ENCODE measurements at places on chromosomes 2 and 18.

- peak; percentile 79 for DNase-seq
These were observed 27.4 kb upstream of the CATIP start for GRCh38 chr2:218329027-218329825.

- no peak for DNase-seq
These were observed 119.9 kb downstream of the DPP4 start for GRCh38 chr2:161954103-161954502.

GRCh38 chr2:120319686-120320317 is 26.1 kb upstream of the INHBB start:
- DNase-seq, result no peak

DNA sequence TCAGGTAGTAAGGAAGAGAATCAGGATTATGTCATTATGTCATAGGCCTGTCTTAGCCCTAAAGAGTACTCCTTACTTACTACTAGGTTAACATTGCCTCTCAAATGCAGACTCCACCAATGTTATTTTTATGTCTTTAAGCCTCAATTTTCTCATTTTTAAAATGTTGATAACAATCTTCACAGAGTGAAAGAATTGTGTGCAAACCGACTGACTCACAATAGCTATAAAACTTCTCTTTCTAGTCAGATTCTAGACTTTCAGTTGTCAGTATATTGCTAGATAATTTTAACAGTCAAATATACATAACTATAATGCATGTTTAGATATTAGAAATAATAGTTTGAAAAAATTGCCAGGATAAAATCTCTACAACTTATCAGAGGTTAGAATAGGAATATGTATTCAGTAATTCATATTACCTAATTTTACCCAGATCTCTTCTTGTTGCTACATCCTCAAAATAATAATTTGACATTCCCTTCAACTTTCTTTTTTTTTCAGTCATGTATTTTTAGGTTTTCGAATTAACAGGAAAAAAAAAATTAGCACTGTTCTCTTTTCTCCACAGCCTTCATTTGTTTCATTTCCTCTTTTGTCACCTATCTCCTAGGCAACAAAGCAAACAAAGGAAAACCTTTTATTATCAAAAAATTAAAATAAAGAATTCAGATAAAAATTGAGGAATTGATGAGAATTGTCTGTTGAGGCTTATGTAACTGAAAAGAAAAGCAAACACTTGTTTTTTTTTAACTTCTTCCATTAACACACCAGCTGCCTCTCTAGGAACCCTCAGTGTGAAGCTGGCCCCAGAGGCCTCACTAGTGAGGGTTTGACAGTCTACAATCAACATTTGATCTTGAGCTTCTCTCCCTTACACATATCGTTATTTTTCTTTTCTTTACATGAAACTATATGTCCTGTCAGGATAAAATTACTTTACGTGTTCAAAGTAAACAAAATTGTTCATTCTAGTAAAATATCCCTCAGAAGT is 279.0 kb downstream of the CALCRL start:
- DNase-seq, result no peak

DNA sequence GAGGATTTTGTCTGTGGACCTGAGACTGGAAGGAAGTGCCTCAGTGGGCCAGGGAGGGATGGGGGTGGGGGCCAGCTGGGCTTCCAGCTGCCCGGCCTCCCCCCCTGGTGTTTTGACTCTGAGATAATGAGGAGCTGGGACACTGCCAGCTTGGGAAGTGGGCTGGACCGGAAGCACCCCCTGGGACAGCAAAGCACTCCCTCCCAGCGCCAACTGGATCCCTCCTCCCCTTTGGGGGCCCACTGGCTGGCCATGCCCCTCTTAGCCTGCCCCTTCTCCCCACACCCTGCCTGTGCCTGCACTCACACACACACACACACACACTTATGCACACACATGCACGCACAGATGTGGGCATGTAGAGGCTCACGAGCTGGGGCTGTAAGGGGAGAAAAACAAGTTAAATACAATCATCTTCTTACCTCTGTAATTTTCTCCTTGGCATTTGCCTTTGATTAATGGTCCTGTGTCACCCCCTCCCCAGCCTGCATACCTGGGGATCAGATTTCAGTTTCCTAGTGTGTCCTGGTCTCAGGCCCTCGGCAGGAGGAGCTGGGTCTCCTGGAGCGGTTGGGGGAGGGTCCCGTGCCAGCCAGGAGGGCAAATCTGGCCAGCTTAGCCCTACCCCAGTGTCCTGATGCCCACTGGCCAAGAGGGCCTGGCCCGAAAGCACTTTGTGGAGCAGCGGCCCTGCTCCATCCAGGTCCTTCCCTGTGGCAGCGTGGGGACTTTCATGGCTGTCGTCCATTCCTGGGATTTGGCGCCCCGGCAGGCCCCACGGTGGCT is 3.6 kb downstream of the ITM2C start:
- no peak for DNase-seq

DNA sequence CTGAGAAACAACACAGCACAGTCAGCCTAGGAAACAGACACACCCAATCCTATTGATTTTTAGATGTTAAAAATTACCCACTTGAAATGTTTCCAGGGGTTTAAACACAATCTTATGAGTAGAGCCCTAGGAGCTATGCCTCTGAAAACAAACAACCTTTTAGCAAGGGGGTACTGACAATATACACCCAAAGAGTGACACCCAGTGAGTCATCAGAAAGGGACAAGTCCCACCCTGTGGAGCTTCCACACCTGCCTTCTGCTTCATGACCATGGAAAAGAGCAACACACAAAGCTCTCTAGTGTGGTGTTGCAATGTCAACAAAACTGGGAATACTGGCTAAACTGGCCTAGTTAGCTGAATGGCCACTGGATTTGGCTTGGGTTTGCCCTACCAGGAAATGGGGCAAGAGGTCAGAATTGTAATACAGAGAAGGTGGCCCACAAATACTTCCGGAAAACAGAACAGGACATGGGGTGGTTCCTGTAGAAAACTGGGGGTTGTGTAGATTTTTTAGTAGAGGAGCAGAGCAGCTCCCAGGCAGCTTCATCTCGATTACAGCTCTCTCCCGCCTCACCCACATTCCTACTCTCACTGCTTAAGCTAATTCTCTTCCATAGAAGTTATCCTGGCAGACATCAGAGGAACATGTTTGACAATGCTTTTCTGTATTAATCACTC is 98.2 kb downstream of the GAREM1 start:
- DNase-seq, result no peak

DNA sequence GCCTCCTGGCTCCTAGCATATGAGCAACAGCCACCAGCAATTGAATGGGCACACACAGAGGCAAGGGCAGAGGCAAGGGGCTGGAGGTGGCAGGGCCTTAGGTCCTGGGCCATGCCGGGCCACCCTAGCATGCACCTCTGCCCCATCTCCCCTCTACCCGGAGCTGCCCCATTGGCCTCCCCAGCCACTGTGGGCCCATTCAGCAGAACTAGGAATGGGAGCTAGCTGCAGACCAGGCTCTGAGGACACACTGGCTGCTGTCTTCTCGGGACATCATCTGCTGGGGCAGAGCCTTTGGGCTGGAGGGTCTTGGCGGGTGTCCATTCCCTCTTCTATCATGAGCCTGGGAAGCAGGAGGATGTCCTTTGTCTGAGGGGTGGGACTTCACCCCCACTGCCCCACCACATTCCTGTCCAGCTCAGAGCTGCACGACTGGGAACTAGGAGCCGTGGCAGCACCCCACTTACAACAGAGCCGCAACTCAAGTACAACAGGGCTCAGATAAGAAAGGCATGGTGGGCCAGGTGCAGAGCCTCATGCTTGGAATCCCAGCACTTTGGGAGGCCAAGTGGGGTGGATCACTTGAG is 800 bp downstream of the VIL1 start:
- no peak for DNase-seq

DNA sequence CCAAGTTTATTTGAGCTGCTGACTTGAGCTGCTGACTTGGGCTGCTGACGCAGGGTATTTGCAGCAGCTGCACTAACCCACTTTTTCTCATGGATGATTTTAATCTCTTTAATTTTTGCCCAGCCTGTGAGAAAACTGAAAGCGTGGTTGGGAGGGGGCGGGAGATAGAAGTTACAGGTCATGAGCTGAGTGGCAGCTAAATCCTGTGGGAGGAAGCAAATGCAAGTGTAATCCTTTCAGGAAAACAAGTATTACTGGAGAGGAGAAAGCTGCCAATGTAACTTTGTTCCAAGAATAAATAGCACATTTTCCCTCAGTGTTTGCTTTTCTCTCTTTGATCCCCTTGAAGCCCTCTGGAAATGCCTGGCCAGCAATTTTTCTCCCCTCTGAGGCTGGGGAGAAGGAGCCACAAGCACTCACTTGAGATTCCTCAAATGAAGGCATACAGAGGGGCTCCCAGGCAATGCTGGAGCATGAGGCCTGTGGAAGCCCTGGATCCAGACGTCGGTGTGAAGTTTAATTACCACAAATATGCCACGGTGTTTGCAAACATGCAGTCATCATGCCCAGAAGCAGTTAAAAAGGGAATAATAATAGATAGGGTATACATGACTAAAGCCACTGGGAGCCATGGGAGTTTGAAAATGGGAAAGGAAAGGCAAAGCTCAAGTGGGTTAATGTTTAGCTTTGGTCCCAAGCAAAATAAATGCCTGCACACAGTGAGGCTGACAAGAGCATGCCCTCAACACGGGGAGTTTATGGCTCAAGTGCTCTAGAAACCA is 10.4 kb upstream of the EVA1A start:
- peak; percentile 26 for DNase-seq

DNA sequence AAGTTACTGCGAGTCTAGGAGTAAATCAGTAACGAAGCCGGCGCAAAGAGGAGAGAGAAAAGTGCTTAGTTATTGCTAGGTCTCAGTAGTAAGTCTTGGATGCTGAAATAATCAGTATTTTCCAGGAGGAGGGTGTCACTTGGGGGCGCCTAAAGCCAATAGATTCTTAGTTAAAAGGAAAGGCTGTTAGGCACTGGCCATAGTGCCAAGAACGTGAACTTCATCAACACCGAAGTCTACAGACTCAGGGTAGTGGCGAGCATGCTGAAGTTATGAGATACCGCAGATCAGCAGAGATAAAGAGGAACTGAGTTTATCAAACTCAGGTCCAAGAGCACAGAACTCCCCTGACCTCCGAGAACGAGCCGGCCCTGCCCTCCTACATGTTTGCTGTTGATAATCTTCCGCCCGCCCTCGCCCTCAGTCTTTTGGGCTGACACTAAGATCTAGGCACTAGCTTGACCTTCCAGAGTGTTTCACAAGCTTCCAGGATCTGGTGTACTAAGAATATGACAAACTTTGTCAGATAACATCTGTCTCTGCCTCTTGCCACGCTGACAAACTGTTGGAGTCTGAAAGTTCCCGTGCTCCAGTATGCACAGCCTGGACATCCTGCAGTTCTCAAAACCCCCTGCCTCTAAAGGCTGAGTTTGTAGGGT is 49.2 kb downstream of the CYB5A start:
- no peak for DNase-seq

- DNase-seq, result no peak
These were observed 98.5 kb upstream of the CD226 start for GRCh38 chr18:70046207-70046606.

- DNase-seq, result no peak
These were observed 1557.2 kb upstream of the ZEB2 start for GRCh38 chr2:146077156-146077555.

- no peak for DNase-seq
These were observed 148.4 kb downstream of the ZNF516 start for GRCh38 chr18:76346490-76347130.

GRCh38 chr2:194464964-194465638 is 1191.9 kb upstream of the SLC39A10 start:
- DNase-seq, result no peak

- DNase-seq, result no peak
These were observed 120.3 kb downstream of the LCLAT1 start for GRCh38 chr2:30567317-30567716.

- DNase-seq, result peak; percentile 55
These were observed 50.6 kb downstream of the THNSL2 start for GRCh38 chr2:88220718-88221117.

GRCh38 chr18:5975111-5976002 is 80.0 kb upstream of the TMEM200C start:
- DNase-seq, result no peak

DNA sequence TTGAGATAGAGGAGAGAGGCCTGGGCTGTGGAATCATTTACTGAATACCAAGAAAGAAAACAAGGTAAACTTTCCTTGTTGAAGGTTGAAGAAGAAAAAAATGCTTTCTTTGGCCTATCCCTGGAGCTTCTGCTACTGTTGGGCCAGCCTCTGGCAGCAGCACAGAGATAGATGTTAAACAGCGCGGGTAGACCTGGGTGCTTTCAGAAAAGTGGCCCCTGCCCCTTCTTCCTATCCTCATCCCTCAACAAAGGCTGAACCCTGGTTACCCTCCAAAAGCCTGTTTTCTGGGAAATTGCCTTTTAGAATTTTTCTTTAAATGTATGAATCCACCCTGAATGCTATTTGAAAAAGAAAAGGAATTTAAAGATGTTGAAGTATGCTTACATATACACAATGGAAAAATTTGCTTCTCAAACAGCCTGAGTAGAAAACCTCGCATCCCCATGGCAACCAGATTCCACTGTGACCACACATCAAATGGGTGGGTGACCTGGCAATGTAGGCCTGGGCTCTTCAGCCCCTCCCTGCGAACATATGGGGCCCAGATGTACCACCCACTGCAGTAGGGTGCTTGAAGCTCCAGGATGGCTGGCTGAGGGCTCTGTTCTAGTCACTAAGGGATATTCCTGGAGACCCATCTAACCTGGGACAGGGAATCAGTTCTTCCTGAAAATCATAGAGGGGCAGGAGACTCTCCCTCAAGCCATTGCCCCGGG is 23.4 kb upstream of the CHRNA1 start:
- no peak for DNase-seq

DNA sequence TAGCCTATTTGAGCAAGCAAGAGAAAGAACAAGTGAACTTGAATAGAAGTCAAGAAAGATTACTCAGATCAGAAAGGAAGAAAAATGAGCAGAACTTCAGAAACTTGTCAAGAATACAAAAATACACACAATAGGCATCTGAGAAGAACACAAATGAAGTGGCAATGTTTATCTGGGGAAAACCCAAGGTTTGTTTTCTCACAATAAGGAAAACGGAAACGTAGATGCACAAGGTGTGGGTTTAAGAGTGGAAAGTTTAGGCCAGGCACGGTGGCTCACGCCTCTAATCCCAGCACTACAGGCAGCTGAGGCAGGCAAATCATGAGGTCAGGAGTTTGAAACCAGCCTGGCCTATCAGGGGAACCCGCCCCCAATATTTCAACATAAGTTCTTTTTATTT is 159.5 kb upstream of the GYPC start:
- DNase-seq, result no peak

GRCh38 chr18:3328532-3328931 is 66.6 kb downstream of the MYL12B start:
- no peak for DNase-seq

DNA sequence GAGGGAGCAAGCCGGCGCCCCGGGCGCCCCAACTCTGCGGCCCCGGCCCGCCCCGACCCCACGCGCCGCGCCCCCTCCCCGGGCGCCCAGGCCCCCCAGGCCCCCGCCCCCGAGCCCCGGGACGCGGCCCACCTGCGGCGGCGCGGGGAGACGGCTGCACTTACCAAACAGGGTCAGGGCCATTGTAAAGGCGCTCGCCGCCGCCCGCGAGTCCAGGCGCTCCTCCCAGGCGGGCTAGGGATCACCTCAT is 526 bp downstream of the CHN1 start:
- DNase-seq, result peak; percentile 45

GRCh38 chr2:46229134-46230063 is 67.8 kb upstream of the EPAS1 start:
- DNase-seq, result no peak

- no peak for DNase-seq
These were observed 329.9 kb downstream of the DLGAP1 start for GRCh38 chr18:4125224-4125623.
